ENCODE measurements at places on chromosomes 1 and 21.

GRCh38 chr1:175679981-175680652 is 63.3 kb downstream of the TNR start:
- no peak for DNase-seq

GRCh38 chr1:76759950-76760349 is 107.3 kb upstream of the ST6GALNAC5 start:
- DNase-seq, result peak; percentile 60

- no peak for DNase-seq
Observed at GRCh38 chr1:210477328-210477924, 148.7 kb downstream of the HHAT start.

- DNase-seq, result peak; percentile 21
Observed at GRCh38 chr1:11337580-11338073, 64.6 kb downstream of the UBIAD1 start.

GRCh38 chr1:227808566-227808965 is 6.9 kb upstream of the PRSS38 start:
- peak; percentile 21 for DNase-seq

DNA sequence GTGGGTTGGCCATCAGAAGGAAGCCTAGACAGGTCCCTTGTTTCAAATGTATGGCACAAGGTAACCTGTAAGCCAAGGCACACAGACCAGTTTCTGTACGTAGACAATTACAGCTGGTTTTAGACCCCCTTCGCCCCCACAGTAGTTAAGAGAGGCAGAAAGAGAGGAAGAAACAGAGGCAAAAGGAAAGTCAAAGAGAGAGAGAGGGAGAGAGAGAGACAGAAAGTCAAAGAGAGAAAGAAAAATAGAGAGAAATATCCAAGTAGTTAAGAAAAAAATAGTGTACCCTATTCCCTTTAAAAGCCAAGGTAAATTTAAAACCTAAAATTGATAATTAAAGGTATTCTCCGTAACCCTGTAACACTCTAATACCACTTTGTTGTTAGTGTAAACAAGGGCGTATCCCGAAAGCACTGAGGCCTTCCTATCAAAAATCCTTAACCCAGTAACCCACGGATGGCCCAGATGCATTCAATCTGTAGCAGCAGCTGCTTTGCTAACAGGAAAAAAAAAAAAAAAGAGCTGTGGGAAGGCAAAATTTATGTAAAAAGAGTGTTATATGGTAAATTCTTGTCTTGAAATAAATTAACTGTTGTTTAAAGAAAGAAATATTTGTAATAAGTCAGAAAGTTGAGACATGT is 49.4 kb downstream of the ADCY10 start:
- no peak for DNase-seq

GRCh38 chr21:42222386-42222785 is 3.4 kb downstream of the ABCG1 start:
- DNase-seq, result no peak
